Stimulated activated CD8-positive, alpha-beta memory T cell treated with anti-CD3 and anti-CD28 coated beads, Interleukin-4, amount 100 ng/mL, for 1 hour (primary cell): ENCODE measurements at places on chromosomes 1 and 21.

- DNase-seq, result no peak
These were observed 2.5 kb upstream of the MEF2D start for GRCh38 chr1:156502894-156503697.

DNA sequence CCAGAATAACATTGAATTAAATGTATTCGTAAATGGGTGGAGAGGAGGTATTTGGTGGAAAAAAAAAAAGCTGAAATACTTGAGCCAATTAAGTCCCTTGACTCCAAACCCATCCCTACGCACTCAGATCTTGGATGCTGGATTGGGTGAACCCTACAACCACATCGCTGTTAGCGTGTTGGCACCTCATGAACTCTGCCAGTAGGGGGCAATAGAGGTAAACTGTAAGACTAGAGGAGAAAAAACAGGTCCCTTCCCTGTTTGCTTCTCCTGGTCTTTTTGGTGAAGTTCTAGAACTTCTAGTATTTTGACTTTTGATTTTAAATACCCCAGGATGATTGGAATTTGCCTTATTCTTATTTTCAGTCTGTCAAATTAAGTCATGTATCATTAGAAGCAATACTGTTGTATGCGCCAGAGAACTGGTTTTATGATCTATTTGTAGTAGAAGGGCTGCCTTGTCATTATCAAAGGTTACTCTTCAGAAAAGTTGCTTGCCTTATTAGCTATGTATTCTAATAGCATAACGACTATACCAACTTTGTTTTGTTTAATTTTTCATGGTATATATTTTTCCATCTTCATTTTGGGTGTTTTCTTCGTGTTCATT lies 1.9 kb upstream of the OR13G1 start:
- no peak for DNase-seq

DNA sequence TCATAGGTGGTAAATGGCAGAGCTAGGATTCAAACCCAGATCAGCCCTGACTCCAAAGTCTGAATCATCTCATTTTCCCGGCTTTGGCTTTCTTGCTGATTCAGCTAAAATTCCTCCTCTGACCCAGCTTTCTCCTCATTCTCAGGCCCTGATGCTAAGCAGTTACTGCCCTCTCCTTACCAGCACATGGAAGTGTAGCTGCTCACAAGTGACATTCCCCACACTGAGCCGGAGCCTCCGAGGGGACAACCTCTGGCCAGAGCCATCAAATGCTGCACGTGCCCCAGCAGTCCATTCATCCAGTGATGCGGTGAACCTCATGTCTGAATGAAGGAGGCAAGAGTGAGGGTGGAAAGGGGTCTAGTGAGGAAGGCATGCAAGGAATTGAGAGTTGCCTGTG lies 11.1 kb downstream of the ITGA10 start:
- no peak for DNase-seq

GRCh38 chr21:44753357-44753756 lies 42.0 kb upstream of the TSPEAR start:
- no peak for DNase-seq

DNA sequence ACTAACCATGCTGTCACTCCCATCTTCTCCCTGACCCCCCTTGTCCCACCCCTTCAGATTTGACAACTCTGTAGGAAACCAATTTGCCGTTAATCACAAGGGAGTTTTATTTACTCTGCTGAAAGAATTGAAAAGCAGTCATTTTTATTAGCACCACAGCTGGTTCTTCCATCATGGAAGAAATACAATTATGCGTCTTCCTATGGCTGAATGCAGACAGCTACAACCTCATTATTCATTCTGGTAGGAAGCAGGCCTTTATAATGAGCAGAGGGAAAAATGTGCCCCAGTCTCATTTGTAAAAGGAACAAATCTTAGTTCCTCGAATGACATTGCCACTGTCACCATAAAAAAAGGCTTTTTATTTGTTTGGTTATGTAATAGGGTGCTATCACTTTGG lies 35.2 kb downstream of the JUN start:
- DNase-seq, result no peak

DNA sequence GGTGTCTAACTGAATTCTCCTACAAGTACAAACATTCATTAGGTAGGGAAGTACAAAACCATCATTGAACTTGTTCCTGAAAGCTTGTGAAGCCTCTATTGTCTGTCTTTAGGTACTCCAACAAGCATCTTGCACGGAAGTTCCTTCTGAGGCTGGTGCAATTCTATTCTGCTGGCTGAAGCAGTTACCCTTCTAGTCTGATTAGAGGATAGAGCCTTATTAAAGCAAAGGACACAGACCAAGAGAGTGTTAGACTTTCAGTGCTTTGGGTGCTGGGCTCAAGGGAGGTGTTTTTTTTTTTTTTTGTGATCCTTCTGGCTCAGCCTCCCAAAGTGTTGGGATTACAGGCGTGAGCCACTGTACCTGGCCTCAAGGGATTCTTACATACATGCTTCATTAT lies 43.8 kb downstream of the HHAT start:
- DNase-seq, result no peak

DNA sequence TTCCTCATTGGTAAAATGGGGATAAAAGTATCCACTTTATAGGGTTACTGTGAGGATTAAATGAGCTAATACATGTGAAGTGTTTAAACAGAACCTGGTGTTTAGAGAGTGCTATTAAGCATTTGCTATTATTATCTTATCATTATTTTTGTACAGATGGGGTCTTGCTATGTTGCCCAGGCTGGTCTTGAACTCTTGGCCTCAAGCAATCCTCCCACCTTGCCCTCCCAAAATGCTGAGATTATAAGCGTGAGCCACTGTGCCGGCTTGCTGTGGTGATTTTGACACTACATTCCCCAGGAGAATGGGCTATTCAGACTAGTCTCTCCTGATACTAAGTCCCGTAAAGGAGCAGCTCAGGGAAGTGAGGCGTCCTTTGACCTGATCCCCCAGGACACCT lies 6.3 kb upstream of the ARHGEF10L start:
- DNase-seq, result no peak

DNA sequence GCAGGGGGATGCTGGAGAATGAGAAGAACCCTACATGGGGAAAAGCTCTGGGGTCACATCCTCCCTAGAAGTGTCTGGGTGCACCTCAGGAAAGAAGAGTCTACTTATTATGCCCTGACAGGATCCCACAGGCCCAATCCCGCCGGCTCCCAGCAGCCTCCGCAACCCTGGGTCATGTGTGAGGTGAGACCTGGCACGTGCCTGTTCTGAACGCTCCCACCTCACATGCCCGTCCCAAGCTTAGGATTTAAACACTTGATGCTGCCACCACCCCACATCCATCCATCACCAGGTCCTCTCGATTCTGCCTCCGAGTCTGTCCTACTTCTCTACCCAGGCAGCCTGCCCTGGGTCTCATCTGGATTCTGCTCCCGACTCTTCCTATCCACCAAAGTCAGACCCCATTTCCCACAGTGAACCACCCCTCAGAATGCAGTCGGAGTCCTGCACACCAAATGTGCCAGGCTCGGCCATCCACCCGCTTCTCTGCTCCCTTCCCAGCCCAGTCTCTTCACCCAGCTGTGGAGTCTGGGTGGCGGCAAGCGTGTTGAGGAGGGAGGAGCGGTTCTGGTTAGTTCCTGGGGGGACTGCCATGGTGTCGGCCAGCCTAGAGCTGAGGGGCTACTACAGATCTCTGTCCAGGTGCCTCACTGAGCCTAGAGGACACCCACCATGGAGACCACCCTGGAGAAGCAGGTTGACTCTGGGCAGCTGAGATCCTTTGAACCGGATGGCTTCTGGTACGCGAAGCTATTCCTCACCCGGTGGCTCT lies 23.9 kb downstream of the SLC2A1 start:
- no peak for DNase-seq

GRCh38 chr21:28587748-28588147 lies 404.9 kb downstream of the LTN1 start:
- DNase-seq, result no peak

DNA sequence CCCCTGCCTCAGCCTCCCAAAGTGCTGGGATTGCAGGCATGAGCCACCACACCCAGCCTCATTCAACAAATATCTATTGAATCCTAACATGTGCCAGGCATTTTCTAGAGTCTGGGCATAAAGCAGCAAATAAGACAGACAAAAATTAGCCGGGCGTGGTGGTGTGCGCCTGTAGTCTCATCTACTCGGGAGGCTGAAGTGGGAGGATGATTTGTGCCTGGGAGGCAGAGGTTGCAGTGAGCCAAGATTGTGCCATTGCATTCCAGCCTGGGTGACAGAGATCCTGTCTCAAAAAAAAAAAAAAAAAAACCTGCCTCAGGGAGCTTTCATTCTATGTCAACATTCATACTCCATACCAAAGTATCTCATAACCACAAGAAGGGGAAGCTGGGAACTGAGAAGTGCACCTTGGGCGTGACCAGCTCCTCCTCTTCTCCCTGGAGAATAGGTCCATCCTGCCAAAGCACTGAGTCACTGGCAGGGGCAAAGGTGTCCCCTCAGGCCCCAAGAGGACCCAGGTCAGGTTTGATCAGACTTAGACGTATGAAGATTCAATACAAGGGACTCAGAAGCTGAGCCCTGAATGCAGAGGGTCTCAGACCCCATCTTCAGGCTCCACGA lies 36.8 kb upstream of the PPP1R15B start:
- no peak for DNase-seq

- no peak for DNase-seq
These were observed 51.6 kb downstream of the ETS2 start for GRCh38 chr21:38857152-38857825.

DNA sequence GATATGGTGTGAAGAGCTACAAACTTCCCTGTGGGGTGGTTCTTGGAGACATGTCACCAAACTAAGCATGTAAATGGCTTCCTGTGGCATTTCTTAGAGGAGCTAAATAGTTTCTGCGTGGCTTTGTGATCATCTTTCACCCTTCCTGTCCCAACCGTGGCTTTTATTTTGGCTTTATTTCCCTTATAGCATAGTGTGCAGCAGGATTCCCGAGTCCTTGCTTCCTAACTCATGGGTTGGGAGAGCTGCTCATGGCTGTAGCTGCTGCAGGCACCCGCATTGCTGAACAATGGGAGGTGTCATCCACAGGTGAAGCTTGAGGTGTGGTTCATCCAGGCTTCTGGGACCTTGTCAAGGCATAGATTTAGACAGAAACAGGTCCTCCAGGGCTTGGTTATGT lies 192.0 kb downstream of the SDCCAG8 start:
- DNase-seq, result no peak

DNA sequence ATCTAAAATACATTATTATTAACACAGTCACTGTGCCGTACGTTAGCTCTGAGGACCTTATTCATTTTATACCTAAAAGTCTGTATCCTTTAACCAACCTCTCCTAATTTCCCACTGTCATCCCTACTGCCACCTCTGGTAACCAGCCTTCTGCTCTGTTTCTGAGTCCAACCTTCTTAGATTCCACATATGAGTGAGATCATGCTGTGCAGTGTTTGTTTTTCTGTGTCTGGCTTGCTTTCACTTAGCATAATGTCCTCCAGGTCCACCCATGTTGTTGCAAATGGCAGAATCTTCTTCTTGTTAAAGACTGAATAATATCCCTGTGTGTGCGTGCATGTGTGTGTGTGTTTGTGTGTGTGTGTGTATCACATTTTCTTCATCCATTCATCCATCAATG lies 64.2 kb downstream of the ETS2 start:
- DNase-seq, result no peak

DNA sequence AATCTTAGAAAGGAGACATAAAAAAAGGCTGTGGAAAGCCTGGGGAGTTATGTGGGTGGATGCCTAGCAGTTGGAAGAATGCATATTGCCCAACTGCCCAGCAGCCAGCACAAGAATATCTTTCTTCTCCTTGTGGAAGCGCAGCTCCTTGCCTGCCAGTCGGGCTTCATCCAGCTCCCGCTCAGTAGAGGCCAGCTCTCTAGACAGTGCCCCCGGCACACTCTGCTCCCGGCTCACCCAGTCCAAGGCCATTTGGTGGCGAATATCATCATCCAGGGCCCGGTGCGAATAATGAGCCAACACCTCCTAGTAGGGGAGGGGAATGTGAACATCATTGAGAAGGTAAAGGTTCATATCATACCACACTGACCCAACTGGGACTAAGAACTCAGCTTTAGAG lies 9.0 kb upstream of the RBM8A start:
- no peak for DNase-seq

DNA sequence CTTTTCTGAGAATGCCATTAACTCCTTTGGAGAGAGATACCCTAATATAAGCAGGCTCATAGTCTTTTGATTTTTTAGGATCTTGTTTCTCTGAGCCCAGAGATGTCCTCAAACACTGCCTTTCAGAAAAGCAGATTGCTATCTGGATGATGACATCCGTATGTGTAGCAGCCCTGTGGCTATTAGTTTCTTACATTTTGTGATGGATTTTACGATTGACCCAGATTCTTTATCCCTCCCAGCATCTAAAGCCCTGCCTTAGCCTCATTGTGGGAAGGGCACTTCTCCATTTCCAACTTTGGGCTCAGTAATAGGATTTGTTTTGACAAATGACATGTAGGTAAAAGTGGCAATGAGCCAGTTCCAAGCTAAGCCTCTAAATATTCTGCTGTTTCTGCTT lies 300.3 kb downstream of the TTLL7 start:
- DNase-seq, result no peak

DNA sequence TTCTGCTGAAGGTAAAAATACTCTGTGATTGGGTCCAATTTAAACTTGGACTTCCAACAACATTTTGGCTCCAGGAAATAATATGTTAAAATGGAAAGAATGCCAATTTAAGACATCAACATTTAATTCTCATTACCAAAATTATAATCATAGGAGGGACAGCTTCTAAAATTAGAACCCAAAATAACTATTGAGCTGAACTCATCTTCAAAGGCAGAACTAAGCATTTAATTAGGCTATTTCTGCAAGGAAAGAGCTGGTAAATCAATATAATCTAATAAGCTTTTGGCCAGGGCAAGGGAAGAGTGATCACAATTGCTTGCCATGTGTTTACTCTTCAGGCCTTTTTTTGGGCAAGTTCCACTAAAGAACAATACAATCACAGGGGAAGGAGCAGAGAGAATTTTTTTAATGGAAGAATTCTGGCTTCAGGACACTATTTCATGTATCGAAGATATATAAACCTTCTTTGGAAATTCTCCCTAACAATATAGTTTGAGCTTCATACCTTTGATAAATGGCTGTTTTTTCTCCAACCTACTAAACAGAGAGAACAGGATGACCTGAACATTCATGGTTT lies 133.1 kb upstream of the PTBP2 start:
- DNase-seq, result no peak

DNA sequence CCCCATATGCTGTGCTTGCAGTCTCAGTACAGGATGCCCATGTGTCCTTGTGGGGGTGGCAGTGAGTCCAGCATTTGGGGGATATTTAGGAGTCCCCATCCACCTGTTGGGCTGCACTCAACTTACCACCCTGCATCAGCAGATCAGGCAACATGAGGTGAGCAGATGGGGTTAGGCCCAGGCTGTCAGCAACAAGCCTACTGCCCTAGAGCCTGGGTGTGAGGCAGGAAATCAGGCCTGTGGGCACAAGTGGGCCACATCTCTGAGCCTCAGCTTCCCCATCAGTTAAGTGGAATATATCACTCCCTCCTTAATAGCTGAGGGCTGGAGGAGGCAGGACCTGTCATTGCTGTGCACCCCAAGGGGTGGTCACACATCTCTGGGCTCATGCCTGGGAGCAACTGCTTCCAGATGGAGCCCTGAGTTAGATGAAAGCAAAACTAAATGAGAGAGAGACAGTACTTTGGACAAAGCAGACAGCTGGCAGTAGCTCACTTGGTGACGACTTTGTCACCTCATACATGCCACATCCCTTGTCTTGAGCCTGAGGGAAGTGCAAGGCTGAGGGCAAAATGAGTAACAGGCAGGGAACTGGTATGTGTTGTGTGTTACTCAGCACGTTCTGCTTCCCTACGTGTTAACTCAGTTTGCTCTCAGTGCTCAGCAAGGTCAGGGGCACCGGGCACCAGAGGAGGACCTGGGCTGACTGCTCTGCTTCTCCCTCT lies 48.4 kb downstream of the TRIM11 start:
- no peak for DNase-seq
